ENCODE measurements at places on chromosomes 3 and 15.

- no peak for DNase-seq
Measured at GRCh38 chr3:108953210-108953609, 469 bp downstream of the GUCA1C start.

- DNase-seq: no peak
Measured at GRCh38 chr3:15512166-15512565, 9.3 kb downstream of the COLQ start.

GRCh38 chr15:78778422-78778821 lies 32.8 kb downstream of the ADAMTS7 start:
- DNase-seq: no peak

DNA sequence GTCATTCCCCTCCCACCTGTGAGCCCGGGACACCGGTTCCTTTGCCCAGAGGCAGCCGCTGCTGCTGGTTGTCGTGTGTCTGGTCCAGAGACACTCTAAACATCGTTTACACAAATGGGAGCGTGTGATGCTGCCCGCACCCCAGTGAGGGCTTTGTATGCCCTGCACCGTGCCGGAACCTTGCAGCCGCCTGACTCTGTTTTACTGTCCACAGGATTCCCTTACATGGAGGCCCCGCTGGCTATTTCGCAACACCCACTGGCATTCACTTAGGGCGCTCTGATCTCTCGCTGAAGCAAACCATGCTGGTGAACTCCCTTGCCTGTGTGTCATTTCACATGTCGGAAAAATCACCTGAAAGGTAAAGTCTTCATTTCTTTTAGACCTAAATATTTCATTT lies 100.8 kb upstream of the SLC6A6 start:
- DNase-seq: no peak

DNA sequence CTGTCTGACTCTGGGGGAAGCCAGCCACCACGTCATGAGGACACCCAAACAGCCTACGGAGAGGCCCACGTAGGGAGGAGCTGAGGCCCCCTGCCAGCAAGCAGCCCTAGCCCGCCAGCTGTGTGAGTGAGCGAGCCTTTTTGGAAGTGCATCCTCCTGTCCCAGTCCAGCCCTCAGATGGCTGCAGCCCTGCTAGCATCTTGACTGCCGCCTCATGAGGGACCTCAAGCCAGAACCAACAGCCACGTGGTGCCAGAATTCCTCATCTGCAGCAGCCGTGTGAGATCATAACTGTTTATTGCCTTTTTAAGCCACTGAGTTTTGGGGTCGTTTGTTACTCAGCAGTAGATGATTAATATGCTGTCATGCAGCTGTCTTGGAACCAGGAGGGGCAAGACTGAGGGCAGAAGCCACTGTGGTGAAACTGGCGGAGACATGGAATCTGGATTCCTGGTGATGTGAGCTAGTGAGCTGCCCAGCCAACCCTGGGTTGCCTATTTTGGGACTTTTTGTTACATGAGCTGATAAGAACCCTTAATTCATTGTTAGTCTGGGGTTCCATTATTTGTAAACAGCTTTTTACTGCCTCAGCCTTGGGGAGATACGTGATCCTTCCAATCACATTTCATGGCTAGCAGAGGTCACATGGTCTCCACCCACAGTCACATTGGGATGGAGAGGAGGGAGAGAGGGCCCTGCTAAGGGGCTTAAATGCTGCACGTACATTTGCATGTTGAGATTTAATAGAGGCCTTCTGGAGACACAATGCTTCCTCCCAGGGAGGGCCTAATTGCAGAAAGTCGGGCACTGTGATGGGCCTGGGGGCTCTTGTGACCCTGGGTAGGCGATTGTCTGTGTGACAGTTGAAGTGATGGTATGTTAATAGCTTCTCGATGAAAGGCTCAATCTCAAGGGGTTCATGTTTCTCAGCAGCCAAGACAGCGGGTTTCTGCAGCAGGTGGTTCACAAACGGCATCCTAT lies 73.8 kb downstream of the RPLP1 start:
- no peak for DNase-seq

GRCh38 chr15:41337631-41338522 lies 5.2 kb downstream of the NUSAP1 start:
- no peak for DNase-seq

GRCh38 chr3:33132019-33132360 lies 18.2 kb downstream of the CRTAP start:
- DNase-seq: no peak

DNA sequence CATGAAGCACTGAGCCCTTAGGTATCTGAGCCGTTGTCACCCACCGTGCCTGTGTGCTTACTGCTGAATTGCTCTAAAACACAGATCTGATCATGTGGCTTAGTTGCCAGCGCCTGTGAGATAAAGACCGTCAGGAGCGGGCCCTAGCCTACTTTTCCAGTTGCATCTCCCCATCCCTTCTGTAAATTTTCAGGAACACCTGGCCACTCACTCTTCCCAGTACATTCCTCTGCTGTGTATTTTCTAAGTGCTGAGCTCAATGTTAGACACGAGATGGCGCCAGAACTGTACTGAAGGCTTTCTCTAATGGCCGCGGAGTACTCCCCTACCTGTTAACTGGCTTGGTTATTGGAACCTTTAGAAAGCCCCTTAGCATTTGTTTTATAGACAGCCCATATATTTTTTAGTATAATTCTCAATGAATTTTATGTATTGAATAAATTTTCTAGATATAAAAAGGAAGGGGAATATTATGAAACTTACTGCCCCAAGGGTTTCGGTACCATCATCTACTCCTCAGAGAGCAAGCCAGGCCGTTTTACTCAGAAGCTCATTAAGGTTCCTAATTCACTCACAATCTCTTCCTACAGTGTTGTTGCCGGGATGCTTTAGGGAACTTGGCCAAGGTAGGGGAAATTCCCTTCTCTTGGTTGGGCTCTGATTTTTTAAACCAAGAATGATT lies 16.7 kb upstream of the WNT7A start:
- DNase-seq: peak; percentile 26

- no peak for DNase-seq
Measured at GRCh38 chr15:83092309-83092976, 15.0 kb upstream of the TM6SF1 start.

- no peak for DNase-seq
Measured at GRCh38 chr3:86653661-86654205, 337.2 kb downstream of the VGLL3 start.

- DNase-seq: no peak
Measured at GRCh38 chr15:46278486-46279090, 643.8 kb downstream of the SQOR start.

- DNase-seq: no peak
Measured at GRCh38 chr3:78647726-78648125, 1120.1 kb downstream of the ROBO1 start.

DNA sequence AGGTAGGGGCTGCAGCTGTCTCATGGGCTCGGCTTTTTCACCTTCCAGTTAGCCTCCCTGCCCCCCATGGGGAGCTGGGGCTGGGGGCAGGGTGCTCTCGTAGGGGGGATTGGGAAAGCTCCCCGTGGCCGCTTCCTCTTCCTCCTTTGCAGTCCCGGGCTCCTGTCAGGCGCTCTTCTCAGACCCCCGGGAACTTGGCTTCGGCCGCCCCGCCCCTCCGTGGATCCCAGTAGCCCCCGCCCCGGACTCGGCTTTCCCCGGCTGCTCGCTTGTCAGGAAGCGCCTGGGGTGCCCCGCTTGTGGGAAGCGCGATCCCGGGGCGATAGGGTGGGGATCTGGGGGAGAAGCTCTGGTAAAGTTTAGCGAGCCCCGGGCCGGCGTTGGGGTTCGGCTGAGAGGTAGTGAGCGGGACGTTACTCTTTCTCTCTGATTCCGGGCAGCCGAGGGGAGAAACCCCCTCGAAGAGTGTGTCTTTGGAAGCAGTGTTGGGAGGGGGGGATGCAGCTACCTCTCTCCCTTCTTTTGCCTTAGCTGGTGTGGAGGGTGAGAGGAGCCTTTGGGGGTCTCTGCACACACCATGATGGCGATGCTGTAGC lies 611 bp downstream of the PIAS1 start:
- peak; percentile 71 for DNase-seq

GRCh38 chr15:95097361-95097760 lies 866.0 kb downstream of the MCTP2 start:
- no peak for DNase-seq

DNA sequence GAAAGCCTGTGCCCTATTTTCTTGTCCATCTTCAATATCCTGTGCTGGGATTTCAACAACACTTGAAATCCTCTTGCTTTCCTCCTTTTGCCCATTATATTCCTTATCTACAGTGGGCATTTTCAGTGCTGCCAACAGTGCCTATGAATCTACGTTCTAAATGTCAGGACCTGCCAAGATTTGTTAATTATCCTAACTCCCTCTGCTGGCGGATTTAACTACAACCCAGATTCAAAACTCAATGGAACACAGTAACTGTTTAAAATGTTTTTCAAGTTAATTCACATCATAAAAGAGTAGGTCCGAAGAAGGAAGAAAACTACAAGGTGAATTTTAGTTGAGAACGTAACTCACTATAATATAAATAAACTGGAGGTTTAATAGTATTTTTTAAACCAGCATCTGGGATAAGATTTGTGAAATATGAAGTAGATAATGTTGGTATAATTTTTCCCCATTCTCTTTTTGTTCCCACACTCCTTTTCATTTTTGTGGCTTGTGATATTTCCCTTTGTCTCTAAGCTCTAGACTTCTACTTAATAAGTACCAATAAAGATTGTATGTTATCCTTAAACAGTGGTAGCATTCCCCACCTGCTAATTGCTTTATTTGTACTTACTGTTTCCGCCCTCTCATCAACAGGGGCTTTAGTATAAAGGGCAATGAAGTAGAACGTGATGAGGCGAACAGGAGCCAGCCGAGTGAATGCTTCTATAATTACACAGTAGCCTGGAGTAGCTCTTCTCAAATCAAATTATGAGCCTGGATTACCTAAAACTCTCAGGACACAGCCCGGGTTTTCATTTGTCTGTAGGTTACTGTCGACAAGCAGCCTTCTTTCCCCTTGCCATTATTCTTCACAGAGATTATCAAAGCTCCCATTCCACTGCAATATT lies 302.5 kb upstream of the ATP11B start:
- no peak for DNase-seq

GRCh38 chr3:140753865-140754754 lies 76.2 kb downstream of the TRIM42 start:
- DNase-seq: no peak

DNA sequence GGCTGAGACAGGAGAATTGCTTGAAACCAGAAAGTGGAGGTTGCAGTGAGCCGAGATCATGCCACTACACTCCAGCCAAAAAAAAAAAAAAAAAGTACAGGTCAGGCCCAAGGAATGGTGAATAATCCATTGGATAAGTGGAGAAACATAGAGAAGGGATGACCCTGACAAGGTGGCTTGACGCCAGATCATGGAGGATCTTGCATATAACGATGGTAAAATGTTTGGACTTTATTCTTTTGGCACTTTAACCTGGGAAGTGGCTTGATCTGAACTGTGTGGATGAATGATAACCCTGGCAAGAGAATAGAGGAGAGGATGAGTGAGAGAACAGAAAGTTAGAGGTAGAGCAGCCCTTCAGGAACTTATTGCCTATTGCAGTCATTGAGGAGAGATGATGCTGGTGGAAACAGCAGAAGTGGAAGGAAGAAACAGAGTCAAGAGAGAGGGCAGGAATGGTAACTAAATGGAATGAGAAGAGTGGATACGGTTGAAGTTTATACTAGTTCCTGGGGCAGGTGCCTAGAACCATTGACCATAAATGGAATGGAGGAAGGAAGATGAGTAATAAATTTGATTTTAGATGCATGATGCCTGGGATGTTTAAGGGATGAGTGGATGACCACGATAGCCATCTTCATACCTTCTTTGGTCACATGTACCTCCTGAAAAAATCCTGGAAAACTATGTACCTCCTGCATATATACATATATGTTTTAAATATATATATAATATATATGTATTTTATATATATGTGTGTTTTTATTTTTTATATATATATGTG lies 57.8 kb downstream of the BLM start:
- no peak for DNase-seq

GRCh38 chr15:93900476-93901400 lies 330.6 kb upstream of the MCTP2 start:
- no peak for DNase-seq

DNA sequence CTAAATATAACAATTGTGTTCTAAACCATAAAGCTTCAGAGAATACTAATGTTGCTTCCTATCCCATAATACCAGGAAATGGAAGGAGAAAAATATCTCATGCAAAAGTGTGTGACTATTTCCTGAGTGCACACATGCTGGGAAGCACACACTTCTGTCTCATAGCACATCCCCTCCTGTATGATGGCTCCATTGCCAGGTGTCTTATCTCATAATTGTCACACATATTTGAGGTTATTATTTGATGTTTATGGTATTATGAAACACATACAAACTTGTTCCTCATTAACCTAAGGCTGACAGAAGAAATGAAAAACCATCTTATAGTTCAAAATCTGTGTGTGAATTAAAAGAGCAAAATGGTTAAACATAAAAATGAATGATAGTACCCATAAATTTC lies 65.4 kb downstream of the SERP1 start:
- no peak for DNase-seq

DNA sequence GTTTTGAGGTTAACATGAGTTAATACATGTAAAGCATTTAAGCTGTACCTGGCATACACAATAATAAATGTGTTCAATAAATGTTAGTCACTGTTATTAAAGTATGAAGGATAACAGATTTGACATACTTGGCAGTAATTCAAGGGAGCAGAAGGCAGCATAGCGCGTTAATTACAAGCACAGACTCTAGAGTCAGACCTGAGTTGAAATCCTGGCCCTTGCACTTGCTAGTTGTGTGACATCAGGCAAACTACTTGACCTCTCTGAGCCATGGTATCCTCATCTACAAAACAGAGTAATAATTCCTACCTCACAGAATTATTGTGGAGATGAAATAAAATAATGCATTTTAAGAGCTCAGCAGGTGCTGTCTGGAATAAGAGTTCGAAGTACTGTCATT lies 5.4 kb downstream of the IFT122 start:
- no peak for DNase-seq

GRCh38 chr3:147222291-147222690 lies 184.1 kb downstream of the ZIC4 start:
- no peak for DNase-seq

GRCh38 chr15:22995795-22996194 lies 15.6 kb upstream of the CYFIP1 start:
- no peak for DNase-seq

All from nucleus accumbens (tissue), 56 donors.